ENCODE measurements at places on chromosomes 3 and 15.
A peak's percentile ranks its signal among the peaks of the same experiment; 100 is the strongest.

- no peak for DNase-seq
Observed at GRCh38 chr3:31924610-31925270, 56.3 kb downstream of the OSBPL10 start.

DNA sequence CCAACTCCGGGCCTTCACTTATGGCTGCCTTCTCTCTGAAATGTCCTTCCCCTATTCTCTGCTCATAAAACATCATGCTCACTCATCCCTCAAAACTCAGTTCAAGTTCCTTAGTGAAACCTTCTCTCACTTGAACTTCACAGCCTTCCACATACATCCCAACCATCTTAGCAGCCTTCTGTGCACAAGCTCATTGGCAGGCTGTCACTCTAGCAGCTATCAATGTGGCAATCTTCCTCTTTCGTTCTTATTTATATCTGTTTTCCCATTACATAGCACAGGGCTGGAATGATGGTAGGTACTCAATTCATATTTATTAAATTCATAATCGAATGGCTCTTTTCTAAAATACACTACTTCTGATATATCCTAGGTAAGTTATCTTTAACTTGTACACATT is 66.4 kb upstream of the MCTP2 start:
- no peak for DNase-seq

DNA sequence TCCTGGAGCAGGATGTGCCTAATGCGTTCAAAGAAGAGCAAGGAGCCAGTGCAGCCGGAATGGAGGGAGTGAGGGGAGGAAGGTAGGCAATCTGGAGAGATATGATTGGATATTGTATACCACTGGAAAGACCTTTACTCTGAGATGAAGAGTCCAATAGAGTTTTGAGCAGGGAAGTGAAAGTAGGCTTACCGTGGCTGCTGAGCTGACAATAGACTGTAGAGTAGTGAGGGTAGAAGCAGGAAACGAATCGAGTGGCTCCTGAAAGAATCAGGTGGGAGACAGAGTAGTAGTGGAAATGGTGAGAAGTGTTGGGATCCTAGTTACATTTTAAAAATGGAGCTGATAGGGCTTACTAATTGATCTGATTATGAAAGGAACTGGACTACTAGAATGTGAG is 51.8 kb upstream of the NUDT16 start:
- DNase-seq = no peak

DNA sequence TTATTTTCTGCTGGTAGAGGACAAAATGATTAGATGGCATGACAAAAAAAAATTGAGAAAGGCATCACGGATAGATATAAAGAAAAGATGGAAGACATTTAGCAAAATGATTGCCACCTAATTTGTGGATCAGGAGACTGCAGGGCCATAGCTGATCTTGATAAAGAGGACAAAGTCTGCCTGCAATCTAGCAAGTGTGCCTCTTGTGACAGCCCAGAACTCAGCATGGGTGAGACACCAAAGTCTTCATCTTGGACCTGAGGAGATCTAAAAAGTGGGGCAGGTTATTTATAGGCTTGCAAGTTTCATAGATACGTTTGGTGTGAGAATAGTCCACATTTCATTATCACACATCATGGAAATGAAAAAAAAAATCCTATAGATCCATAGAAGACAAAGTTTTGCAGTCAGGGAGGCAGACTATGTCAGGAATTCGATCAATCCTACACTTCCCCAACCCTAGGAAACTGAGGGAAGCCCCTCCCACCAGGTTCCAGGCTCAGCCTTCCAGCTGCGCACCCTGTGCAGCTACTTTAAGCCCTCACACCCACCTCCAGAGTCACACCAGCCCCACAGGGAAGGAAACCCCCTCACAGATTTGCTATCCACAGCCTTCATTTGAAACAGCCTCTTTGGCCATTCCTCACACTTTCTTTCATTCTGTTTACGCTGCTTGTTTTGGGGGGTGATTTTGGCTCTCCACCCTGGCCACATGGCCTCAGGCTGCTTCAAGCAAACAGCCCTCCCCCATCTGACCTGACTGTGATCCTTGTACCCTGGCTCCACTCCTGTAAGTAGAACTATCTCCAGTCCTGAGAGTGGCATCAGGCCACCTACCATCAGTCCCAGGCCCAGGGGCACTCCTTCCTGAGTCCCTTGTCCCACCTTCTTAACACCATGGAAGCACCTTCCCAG is 28.1 kb upstream of the KLHL6 start:
- DNase-seq = peak; percentile 90

- DNase-seq = peak; percentile 35
Observed at GRCh38 chr15:78316283-78317083, 17.1 kb upstream of the SKIC8 start.

GRCh38 chr3:109363634-109364033 is 26.3 kb upstream of the DPPA4 start:
- DNase-seq = no peak

DNA sequence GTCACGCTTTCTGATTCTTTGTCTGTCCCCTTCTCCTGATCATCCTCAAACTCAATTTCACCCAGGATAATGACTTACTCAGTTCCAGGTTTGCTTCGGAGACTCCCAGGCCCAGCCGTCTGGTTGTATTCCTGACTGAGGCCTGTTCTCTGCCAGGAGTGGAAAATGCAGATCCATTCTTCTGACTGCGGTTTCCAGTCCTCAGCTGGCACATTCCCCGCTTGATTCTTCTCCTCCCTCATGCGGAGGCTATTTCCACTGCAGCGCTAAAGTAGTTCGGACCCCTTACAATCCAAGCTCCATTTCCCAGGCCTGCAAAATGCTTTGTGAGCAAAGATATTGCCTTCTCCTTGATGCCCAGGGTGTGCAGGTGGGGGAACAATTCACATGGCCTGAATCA is 47.2 kb upstream of the GALNT15 start:
- no peak for DNase-seq

DNA sequence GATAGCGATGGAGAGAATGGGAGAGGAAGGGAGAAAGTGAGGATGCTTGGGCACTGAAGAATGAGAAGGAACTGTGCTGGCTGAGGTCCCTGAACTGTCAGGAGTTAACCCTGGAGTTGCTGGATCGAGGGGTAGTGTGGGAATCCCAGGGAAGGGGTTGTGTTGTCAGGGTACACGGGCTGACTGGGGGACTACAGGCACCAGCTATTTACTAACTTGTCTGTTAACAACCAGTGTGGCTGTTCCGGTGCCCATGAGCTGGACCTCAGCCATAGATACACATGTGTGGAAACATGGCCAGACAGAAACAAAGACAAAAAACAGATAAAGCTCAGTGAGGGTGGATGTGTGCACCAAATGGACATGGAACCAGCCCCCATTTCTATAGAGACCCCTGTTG is 55.1 kb downstream of the GASK1A start:
- DNase-seq = no peak

DNA sequence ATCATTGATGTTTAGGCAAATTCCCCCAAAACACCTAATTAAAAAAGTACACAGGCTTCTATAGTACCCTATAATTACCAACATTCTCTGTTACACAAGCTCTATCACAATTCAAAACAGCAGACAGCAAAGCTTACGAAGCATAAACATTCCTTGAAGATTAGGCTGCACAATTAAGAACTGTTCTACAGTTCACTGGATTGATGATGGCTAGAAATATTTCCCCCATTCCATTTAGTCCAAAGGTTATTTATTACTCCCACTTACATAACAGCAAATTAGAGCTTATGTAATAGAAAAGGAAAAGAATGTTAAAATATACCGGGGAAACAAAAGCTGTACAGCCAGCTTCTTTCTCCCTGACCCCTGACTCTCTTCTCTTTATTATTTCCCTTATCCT is 49.3 kb downstream of the UACA start:
- DNase-seq = no peak

DNA sequence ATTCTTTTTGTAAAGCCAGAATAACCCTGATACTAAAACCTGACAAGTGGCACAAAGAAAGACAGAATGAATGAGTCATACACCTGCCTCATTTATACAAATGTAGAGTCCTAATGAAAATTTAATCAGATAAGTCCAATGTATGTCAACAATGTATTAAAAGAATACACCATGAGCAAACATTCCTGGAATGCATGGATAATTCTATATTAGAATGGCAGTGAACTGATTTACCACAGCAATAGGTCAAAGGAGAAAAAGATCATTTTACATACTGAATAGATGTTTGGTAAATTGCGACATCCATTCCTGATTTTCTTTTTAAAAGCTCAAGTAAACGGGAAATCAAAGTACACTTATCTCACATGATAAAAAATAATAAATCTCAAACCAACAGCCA is 11.2 kb upstream of the LOXL1 start:
- DNase-seq = no peak

- no peak for DNase-seq
Observed at GRCh38 chr3:65575376-65575840, 463.3 kb downstream of the MAGI1 start.

GRCh38 chr3:139117883-139118760 is 73.4 kb upstream of the PRR23C start:
- no peak for DNase-seq

DNA sequence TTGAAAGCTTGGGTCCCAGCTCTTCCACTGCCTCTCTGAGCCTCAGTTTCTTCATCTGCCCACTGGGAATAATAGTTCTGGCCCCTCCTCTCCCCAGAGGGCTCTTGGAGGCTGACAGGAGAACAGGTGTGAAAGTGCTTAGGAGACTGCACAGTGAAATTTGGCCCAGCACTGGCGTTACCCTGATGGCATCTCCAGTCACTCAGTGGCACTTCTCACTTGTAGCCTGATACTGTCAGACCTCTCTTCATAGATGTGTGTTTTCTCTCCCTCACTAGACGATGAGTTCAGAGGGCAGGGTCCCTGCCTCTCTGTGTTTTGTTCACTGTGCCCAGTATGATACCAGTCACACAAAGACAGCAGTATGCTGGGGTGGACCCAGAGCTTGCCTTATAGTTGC is 22.2 kb upstream of the IGDCC3 start:
- no peak for DNase-seq

- no peak for DNase-seq
Observed at GRCh38 chr15:32802286-32802936, 84.6 kb downstream of the GREM1 start.

GRCh38 chr3:48568476-48568875 is 4.9 kb upstream of the UCN2 start:
- no peak for DNase-seq

DNA sequence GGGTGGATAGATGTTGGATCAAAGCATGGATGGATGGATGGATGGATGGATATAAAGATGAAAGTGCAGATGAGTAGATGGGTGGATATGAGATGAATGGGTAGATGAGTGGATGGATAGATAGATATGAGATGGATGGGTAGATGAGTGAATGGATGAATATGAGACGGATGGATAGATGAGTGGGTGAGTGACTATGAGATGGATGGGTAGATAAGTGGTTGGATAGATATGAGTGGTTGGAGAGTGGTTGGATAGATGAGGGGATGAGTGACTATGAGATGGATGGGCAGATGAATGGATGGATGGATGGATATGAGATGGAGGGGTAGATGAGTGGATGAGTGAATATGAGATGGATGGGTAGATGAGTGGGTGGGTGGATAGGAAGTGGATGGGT is 204.6 kb upstream of the TLE3 start:
- DNase-seq = no peak

GRCh38 chr3:153103406-153103945 is 58.5 kb upstream of the RAP2B start:
- DNase-seq = no peak

- DNase-seq = no peak
Observed at GRCh38 chr15:88267720-88268119, 11.2 kb upstream of the NTRK3 start.

DNA sequence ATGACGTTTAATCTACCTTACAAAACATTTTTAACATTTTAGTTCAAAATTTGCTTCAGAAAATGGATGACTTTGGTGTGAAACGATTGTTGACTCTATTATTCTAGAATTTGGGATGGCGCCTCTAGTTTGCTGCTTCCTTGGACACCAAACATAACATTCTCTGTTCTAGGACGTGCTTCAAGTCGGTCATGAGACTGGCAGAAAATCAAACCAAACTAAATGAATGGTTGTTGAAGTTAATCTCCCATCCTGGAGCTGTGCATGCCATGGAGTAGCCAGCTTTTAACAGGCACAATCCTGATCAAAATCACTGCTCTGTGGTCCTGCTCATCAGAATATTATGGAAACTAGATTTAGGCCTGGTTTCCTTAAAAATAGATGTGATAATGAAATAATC is 9.6 kb upstream of the LRRFIP2 start:
- DNase-seq = no peak

DNA sequence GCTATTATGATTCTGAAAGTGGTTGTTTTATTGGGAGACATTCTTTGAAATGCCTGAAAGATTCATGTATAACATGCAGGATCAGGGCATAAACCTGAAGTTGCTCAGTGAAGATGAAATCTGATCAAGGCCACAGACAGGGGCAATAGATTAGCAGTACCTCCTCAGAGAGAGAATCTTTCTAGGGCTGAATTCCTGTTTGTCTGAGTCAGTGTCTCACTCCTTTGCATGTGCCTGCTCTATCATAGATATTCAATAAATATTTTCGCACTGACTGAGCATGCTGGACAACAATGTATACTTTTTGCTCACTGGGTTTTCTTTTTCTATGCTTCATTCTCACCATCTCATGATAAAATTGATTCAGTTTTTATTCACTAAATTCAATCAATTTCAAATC is 49.8 kb upstream of the PFN2 start:
- no peak for DNase-seq
